NCI-H460 (cell line): ENCODE measurements at places on chromosomes 4 and X. TPM values are rescaled to one million over a fixed set of nuclear protein-coding genes. Genes with fewer than 3 reads are reported as not detected.

The CXXC4 gene
- total RNA-seq: 0.03 and 0.22 TPM in 2 replicates

The NXF3 gene
- total RNA-seq: not detected in 2 replicates

The SMIM43 gene
- 0.40 and 1.1 TPM in 2 replicates for total RNA-seq

The CLRN2 gene
- not detected in 2 replicates for total RNA-seq

The N4BP2 gene
- total RNA-seq: 8.8 and 12.1 TPM in 2 replicates

The FGF5 gene
- not detected in 2 replicates for total RNA-seq

The AREG gene
- 6.8 and 7.0 TPM in 2 replicates for total RNA-seq

The MAGED4B gene
- 3.3 and 3.8 TPM in 2 replicates for total RNA-seq

The MAP9 gene
- 13.0 and 13.8 TPM in 2 replicates for total RNA-seq

The SMARCA5 gene
- total RNA-seq: 32.0 and 41.0 TPM in 2 replicates

The FMR1NB gene
- total RNA-seq: not detected in 2 replicates

The SASH3 gene
- not detected in 2 replicates for total RNA-seq

The ATP2B3 gene
- not detected in 2 replicates for total RNA-seq

The SYTL5 gene
- total RNA-seq: 0.05 and 0.17 TPM in 2 replicates

The CENPU gene
- total RNA-seq: 33.9 and 36.9 TPM in 2 replicates

The TRPC5OS gene
- not detected in 2 replicates for total RNA-seq

The RTL9 gene
- total RNA-seq: 0.02 TPM in 1 of 2 replicates, not detected in the other

The MAGEB17 gene
- total RNA-seq: not detected in 2 replicates
